ENCODE measurements at places on chromosomes 7 and 10. TPM values are rescaled to one million over a fixed set of nuclear protein-coding genes. Genes with fewer than 3 reads are reported as not detected.

DNA sequence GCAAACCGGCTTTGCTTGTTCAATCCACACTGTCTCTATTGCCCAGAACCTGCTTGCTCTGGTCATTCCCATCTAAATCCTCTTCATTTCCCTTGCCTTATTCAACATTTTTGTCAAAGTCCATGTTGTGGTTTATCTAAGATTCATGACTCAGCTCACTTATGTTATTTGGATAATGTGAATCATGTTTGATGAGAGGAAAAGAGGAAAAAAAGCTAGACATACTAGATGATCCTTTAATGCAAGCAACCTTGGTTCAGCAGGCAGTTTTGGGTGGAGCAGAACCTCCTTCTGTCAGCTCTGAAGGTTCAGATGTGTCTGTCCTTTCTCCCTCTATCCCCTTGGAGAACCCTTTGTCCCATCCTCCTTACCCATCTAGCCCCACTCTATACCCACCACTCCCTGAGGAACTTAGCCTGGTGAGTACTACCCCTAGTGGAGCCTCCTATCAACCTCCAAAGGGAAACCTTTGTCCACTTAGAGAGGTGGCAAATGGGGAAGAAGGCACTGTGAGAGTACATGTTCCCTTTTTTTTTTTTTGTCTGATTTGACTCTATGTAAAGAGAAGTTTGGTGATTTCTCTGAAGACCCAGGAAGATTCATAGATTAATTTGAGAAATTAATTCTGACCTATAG lies 2.1 kb upstream of the SAMD9L start:
- no peak for DNase-seq

The DGKB gene
- total RNA-seq, result not detected

DNA sequence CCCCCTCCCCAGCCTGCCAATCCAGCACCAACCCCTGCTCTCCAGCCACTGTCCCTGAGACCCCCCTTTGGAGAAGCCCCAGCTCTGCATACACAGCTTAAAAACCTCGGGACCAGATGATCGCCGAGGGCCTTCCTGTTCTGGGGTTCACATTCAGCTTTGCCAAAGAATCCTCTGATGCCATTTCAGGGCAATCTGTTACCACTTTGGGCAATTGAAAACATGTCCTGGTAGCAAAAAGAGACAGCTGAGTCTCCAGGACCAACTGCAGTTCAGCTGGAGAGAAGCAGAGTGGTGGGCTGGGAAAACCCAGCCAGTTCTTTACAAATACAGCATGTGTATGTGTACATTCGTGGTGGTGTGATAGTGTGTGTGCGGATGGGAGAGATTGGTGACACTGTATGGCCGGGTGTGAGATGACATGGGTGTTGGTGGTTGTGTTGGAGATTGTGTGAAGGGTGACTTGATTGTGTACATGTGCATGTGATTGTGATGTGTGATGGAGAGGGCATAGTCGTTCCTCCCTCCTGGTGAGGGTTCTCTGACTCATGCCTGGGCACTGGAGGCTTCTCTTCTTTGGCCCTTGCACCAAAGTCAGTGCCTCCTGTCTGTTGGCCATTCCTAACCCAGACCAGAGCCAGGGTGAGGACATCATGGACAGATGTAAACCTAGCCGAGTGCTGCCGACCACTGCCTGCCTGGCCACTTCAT lies 48.5 kb upstream of the AQP1 start:
- no peak for DNase-seq

The BMS1 gene
- total RNA-seq, result 18.1 TPM

- DNase-seq, result no peak
Measured at GRCh38 chr7:85001495-85002345, 185.1 kb downstream of the SEMA3D start.

DNA sequence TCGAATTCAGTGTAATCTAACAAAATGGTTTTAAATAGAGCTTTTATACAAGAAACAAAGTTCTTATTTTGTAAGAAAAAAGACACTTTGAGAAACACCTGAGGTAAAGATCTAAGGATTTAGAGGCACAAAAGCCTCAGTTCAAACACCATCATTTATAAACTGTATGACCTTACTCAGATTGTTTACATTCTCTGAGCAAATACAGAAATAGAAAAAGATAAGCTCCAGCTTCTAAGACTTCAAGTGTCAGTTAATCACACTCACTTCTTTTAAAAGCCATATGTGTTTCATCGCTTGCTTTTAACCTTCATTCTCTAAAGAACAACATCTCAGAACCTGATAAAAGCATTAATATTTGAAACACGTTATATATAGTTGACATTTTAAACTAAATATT lies 27.9 kb downstream of the CADPS2 start:
- DNase-seq, result no peak

DNA sequence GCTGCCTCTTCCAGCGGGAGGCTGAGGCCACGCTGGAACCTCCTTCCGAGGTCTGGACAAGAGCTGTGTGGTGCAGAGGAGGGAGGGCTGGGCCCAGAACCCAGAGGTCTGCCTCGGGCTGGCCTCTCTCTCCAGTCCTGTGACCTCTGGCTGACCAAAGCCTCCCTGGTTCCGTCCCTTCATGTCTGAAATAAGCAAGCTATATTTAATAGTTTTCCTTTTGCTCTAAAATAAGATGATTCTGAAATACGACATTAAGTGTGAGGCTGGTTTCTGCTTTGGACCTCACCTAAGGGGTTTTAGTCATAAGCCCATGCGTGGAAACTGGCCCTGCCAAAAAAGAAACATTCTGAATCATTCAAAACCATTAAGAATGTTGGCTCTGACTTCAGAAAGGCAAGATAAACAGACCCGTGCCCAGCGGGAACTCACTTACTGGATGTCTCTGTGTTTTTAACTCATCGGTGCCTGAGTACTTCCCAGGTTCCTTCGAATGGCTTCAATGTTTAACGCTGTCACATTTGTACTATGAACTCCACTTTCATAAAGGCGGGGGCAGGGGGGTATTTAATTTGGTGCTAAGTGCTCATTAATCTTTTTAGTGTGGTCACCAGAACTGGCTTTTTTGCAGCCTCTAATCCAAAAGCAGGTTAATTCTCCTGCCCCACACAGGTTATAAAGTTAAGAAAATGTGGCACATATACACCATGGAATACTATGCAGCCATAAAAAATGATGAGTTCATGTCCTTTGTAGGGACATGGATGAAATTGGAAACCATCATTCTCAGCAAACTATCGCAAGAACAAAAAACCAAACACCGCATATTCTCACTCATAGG lies 157.5 kb upstream of the KLF14 start:
- no peak for DNase-seq

The TMEM176A gene
- total RNA-seq, result not detected

The FAM24B gene
- 9.3 TPM for total RNA-seq

DNA sequence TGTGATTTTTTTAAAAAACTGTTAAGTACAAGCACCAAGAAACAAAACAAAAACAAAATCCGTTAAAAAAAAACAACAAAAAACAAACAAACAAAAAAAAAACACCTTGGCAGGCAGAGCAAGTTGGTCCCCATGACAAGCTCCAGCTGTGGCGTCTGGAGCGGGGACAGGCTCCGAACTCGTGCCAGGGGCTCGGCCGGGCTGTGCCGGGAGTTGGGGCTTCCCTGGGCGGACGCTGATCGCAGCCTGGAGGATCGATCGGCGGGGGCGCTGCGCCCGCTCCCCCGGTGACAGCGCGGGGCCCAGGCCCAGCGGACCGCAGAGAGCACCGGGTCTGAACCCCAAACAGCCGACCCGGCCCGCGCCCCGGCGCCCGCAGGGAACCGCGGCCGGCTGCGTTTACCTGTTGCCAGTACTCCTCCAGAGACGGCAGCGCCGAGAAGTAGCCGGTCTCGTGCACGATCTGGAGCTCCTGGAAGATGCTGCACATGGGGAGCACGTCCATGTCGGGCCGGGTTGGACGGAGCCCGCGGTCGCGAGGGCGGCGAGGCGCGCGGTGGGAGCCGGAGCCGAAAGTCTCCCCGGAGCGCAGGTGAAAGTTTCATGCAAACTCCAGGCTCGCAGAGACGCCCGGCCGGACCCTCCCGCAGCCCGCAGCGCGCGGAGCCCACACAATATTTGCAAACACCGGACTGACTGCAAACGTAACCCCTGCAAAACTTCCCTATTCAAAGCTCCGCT lies at the start of gene KLF6:
KLF6 (minus strand) TSS at position 700 of the 741 bp plus-strand sequence; CDS start at position 505, 195 bp downstream.
- DNase-seq, result no peak

The ADAMTS14 gene
- not detected for total RNA-seq

GRCh38 chr7:22178735-22179134 lies 178.2 kb downstream of the RAPGEF5 start:
- DNase-seq, result no peak

DNA sequence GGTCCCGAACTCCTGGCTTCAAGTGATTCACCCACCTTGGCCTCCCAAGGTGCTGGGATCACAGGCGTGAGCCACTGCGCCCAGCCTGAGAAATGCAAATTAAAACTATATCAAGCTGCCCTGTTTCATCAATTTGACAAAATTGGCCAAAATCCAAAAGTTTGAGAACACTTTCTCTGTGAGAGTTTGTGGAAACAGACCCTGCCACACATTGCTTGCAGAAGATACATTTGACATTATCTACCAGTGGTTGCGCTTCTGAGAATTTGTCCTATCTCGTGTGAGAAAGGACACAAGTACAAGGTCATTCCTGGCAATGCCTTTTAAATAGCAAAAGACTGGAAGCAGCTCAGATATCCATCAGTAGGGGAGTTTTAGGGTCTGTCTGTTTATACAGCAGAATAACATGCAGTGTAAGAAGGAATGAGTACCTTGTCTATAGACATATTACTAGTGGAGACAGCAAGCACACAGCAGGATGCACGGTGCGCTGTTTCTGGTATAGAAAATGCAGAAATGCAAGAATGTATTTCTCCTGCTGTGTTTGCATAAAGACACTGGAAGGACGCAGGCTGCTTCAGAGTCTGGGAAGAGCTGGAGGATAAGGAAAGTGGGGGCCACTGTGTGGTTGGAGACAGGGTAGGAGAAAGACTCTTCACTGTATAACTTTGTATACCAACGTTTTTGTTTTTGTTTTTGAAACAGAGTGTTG lies 4.3 kb downstream of the LHPP start:
- no peak for DNase-seq

DNA sequence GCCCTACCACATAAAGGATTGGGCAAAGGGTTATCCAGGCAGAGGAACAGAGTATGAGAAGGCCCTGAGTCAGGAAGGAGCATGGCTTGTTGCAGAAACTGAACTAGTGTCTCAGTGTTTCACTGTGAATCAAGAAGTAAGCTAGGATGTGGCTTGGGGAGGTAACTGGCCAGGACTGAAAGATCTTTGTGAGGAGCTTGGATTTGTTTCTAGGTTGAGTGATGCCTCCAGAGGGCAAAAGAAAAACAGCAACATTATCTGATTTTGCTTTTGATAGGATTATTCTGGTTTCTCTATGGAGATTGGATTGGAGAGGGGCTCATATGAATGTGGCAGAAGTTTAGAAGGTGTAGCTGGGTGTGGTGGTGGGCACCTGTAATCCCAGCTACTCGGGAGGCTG lies 137.9 kb upstream of the HDAC9 start:
- DNase-seq, result no peak

- DNase-seq, result no peak
Measured at GRCh38 chr7:107206706-107207105, 37.9 kb downstream of the HBP1 start.

- no peak for DNase-seq
Measured at GRCh38 chr7:87580636-87581035, 20.0 kb downstream of the ABCB1 start.
